ENCODE measurements at places on chromosomes 5 and 9.
A peak's percentile ranks its signal among the peaks of the same experiment; 100 is the strongest.

DNA sequence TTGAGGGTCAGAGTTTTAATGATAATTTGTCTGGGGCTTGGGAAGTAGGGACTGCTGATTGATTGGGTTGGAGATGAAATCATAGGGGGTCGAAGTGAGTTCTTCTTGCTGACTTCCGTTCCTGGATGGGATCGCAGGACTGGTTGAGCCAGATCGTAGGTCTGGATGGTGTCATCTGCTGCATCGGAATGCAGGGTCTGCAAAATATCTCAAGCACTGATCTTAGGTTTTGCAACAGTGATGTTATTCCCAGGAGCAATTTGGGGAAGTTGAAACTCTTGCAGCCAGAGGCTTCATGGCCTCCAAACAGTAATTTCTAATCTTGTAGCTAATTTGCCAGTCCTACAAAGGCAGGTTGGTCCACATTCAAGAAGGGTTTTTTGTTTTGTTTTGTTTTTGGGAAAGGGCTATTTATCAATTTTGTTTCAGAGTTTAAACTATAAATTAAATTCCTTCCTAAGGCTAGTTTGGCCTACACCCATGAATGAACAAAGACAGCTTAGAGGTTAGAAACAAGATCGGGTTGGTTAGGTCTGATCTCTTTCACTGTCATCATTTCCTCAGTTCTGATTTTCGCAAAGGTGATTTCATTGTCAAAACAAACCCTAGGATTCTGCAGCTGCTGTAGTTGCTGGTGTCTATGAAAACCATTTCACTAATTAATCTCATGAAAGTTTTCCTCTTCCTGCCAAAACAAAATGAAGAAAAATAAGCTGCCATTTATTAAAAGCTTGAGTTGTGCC is 388.0 kb downstream of the TMEM232 start:
- no peak for DNase-seq

DNA sequence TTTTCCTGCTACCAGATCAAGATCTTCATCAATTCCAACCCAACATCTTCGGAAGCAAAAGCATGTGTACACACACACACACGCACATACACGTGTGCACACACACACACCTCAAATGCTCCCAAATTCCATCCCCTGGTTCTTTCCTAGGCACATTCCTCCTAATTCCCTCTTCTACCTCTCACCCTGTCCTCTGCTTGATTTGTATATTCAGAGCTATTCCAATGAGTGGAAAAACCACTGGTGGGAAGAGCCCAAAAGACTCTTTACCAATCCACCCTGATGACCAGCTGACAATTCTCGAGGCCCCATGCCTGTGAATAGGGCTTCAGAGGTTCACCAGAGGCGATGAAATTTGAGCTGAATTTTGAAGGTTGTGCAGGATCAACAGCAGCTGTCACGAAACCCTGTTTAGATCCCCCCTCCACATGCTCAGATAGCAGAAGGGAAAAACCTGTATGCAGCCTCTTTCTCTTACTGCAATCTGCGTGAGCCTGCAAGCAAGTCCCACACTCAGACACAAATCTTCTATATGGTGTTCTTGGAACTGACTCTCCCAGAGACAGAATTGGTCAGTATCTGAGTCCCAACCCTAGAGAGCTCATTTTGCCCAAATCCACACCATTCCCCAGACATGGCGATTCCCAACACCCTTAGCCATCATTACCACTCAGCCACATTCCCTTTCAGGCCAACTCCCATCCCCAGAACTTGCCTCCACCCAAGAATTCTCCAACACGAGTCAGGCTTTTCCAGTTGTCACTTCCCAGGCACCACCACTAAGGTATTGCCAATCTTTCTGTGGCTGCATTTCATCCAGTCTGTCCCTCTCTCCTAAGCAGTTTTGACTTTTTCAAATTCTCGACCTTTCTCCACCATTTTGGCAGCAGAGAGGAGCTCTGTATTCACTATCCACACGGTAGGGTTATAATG is 4.3 kb upstream of the TRIO start:
- no peak for DNase-seq

DNA sequence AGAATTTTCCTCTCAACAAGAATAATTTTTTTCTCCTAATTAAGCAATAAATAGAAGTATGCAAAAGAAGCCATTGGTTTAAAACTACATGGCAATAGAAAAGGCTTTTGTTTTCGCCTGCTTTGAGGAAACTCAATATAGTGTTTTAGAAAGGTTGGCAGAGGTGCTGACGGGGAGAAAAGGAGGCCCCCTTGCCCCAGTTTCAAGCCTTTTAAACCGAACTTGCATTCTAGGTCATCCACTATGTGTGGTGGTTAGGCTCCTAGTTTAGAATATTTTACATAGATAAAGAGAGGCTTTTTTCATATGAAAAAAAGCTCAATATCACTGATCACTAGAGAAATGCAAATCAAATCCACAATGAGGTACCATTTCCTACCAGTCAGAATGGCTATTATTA is 33.5 kb upstream of the CEMIP2 start:
- no peak for DNase-seq

DNA sequence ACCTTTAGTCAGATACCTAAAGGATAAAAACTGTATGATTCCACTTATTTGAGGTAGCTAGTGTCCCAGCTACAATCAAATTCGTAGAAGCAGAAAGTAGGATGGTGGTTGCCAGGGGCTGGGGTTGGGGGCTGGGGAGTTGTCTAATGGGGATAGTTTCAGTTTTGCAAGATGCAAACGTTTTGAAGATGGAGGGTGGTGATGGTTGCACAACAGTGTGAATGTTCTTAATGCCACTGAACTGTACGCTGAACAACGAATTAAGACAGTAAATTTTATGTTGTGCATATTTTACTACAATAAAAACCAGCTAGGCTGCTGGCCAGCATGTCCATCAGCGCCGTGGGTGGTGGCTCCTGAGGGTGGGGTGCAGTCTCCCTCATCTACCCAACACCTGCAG is 137.8 kb downstream of the GADD45G start:
- no peak for DNase-seq

- no peak for DNase-seq
Observed at GRCh38 chr5:171155621-171156020, 153.4 kb upstream of the TLX3 start.

DNA sequence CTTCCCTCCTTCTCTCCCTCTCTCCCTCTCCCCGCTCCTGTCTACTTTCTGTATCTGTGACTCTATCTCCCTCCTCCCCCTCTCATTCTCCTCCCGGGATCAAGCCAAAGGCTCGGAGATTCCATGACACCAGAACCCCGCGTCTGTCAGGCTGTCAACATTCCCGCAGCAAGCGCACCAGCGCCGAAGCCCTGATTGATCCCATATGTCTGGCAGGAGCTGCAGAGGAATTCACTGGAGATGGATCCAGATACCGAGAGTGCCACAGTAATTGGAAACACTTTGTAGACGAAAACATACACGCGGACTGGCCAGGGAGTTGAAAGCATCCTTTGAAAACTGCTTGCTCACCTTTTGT is 300 bp upstream of the SVEP1 start:
- DNase-seq = no peak

GRCh38 chr5:75348241-75348640 is 11.2 kb downstream of the HMGCR start:
- no peak for DNase-seq

DNA sequence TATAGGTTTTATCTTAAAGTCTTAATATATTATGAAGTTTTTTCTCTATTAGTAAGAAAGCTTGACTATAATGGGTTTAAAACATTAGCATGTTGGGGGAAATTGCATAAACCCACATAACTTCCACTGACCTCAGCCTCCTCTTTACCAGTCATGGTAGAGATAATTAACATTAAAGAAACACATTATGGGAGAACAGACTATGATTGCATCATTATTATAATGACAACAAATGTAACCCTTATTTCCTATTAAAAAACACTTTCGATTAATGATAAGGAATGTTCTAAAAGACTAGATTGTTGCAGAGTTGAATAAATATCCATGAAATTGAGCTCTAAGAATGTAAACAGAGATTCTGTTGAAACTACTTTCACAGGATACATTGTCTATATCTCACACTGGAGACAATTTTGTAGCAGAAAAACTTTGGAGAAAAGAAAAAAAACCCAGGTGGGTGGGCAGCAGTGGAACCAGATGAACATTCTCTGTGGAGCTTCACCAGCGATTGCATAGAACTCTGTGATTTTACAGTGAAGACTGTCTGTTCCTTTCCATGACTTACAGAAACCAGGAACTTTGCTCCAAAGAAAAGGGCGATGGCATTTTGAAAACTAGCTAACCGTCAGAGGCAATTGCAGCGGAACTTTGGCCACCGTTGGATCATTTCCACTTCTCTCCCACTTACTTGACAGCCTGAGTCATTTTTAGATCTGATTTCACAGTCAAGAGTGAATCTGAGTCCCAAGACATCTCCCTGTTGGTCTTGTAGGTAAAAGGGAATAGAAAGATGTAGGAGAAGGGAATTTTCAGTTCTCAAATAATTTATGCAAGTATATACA is 21.0 kb upstream of the ERAP2 start:
- no peak for DNase-seq

GRCh38 chr9:90880066-90880465 is 78.4 kb downstream of the SYK start:
- no peak for DNase-seq

DNA sequence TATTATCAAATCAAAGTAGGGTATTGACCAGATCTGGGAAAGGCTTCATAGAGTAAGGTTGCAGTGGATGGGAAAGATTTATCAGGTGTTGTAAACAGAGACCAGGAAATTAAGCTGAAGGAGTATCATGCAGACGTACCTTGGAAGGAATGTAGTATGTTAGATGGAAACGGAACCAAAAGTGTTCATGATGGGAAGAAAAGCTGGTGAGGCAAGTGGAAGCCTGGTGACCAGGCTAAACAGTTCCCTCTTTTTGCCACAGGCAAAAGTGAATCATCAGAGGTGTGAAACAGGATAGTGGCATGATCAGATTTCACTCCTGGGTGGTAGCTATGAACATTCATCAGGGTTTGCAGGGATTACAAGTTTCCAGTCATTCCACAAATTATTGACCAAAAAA is 780.1 kb upstream of the DMAC1 start:
- DNase-seq = no peak

DNA sequence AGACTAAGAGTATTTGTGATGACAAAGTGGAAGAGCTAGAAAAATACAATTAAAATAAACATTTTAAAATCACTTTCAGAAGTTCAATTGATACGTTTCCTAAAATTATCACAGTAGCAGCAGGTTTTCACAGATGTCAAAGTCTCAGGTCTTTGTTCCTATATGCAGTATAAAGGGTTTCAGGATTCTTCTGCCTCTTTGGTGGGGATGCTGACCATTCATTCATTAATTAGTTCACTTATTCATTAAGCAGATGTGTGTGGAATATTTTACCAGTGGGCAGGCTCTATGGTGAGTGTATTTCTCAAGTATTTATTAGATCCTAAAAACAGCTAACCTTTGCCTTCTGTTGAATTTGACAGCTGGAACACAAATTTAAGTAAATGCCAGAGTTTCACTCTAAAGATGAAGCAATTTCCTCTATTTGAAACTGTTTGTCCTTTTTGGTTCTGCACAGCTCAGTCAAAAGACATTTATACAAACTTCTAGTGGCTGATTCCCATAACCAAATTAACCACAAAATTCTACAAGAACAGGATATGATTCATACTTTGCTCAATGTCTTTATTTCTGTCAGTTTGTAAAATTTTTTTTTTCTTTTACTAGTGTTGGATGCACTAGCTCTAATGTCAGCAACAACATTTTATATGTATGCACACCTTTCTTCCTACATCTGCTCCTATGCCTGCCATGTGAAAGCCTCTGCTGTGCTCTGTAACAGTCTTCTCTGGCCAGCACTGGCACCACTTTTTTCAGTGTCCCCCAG is 75.9 kb upstream of the PRR16 start:
- DNase-seq = no peak

GRCh38 chr5:51273021-51273420 is 110.2 kb upstream of the ISL1 start:
- DNase-seq = no peak

DNA sequence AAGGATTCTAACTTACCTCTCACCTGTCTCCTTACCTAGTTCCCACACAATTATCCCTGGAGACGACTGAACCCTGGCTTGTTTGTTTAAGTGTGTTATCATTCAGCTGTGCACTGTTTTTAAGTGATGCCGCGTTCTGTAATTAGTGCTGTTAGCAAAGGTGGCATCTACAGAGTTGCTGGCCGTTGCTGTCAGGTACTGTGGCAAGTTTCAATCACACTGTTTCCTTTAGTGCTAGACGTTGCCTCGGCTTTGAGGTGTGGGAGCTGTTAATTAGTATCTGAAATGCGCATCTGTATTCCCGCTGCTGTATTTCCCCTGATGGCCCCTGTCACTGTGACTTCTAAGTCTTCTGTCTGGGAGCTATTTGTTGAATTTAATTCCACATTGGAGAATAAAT is 193.8 kb upstream of the GAS1 start:
- DNase-seq = no peak

DNA sequence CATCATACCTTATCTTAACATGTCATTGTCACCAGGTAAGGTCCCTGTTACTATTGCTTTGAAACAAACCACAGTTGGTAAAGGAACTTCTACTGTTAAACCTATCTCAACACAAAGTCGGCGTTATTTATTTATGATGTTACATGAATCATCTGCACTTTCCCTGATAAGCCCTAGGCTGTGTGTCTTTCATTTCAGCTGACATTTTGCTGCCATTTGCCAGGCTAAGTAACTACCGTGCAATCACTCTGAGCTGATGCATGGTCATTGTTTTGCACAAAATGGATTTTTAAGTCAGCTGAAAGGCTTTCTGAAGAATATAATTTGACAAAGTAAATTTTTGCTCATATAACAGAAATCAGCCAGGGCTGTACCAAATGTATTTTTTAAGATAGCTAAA is 546.5 kb downstream of the ZNF608 start:
- no peak for DNase-seq

DNA sequence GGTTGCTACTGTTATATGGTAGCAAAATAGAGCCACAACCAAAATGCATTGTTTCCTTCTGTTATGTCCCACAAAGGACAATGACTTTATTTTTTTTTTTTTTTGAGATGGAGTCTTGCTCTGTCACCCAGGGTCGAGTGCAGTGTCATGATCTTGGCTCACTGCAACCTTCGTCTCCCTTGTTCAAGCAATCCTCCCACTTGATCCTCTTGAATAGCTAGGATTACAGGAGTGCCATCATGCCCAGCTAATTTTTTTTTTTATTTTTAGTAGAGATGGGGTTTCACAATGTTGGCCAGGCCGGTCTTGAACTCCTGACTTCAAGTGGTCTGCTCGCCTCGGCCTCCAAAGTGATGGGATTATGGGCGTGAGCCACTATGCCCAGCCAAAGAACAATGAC is 527.7 kb upstream of the SGCD start:
- DNase-seq = peak; percentile 50

- no peak for DNase-seq
Observed at GRCh38 chr5:11760934-11761603, 143.2 kb downstream of the CTNND2 start.

DNA sequence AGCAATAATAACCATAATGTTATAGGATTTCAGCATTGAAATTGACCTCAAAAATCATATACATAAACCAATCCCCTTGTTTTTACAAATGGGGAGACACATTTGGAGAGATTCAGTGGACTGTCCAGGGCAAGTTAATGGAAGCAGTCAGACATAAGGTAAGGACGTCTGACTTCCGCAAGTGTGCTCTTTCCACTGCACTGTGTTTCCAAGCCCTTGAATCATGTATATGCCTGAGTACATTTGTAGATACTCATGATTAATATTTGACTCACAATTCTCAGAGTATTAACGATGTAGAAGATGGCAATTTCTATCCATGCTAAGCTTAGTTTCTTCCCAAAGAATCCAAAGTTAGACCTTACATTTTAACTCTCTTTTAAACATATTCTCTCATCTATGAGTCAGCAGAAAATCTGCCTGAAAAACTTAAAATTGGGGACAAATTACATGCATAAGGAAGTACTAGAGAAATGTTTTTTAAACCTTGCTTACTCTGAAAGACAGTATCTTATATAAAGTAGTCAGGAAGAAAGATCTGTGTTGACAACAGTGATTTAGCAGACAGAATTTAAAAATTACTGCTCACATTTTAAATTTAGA is 165.3 kb downstream of the NFIB start:
- DNase-seq = no peak
